Kidney glomerular epithelial cell (primary cell): ENCODE measurements at places on chromosomes 4 and X.

DNA sequence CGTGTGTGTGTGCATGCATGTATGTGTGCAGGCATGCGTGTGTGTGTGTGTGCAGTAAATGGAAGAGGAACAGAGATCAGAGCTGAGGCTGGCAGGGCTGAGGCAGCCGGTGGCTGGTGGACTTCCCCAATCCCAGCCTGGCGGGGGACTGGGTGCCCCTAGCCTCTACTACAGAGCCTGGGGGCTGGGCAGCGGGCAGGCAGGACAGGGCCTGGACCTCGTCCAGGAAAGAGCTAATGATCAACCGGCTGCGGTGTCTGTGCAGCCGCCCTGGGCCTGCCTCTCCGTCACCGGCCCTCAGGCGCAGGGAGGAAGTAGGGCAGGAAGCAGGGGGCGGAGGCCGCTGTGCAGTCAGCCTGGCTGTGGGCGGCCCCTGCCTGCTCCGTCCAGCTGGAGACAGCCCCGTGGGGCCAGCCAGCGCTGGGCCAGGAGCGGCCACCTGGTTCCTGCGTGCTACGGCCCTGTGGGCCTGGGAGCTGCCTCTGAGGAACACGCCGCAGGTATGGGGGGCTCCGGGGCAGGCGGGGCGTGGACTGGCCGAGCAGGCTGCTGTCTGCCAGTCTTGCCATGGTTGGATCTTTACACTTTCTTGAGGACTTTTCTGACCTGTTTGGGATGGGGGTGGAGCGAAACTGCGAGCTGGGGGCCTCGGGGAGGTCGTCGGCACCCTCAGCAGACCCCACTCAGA lies at the start of gene SH3TC1:
TSS of gene SH3TC1 (plus strand) at position 385 of the 688 bp plus-strand sequence. CDS start 5,905 bp downstream, outside the sequence.
- peak; percentile 95 for DNase-seq

- no peak for DNase-seq
Observed at GRCh38 chrX:3780564-3780963, 67.1 kb upstream of the PRKX start.

GRCh38 chr4:85448906-85449890 lies 25.8 kb upstream of the ARHGAP24 start:
- DNase-seq: no peak

- peak; percentile 25 for DNase-seq
Observed at GRCh38 chr4:6761649-6762615, 20.6 kb upstream of the KIAA0232 start.

GRCh38 chr4:148831945-148832344 lies 389.7 kb upstream of the NR3C2 start:
- peak; percentile 91 for DNase-seq

GRCh38 chr4:79679859-79680258 lies 271.8 kb upstream of the GK2 start:
- no peak for DNase-seq

- DNase-seq: no peak
Observed at GRCh38 chr4:71094201-71094600, 100.8 kb downstream of the DCK start.

GRCh38 chrX:24081661-24082154 lies 27.0 kb downstream of the EIF2S3 start:
- no peak for DNase-seq

DNA sequence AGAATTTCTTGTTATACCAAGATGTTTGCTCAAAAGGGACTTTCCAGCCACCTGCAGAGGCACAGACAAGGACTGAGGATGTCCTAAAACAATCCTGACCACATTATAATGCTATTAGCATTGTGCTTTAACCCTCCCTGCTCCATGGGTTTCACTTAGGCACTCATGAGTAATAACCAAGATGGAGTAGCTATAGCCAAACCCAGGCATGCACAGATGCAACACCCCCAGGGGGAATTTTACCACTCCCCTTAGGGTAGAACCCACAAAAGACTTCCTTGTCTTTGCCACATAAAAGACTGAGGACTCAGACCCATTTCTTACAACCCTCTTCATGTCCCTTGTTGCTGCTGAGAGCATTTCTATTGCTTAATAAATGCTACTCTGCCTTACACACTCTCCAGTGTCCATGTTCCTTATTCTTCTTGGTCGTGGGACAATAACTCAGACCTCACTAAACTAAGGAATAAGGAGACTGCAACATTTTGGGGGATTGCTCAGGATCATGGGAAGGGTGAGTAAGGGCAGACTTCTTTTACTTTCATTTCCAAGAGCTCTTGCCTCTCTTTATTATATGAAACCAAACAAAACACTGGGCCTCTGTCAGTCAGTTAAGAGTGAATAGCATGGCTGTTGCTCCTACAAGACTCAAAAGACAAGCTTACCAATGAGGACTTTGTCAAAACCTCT lies 103.5 kb downstream of the TECRL start:
- no peak for DNase-seq

GRCh38 chrX:148337873-148338272 lies 162.5 kb upstream of the AFF2 start:
- no peak for DNase-seq

DNA sequence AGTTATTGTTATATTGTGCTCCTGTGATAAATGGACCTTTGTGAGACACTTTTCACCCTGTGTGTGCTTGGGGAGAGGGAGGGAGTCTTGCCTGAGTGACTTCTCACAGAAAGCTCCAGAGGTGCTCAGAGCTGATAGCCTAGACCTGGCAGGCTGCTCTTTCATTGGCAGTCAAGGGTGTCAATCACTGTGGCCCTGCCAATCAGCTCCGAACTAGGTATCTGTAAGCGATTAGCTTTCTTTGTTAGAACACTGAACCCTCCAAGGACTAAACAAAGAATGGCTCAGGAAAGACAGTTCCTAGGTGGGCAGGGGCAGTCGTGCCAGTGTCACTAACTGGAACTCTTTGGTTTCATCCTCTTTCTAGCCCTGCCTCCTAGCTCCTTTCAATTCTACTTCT lies 2.7 kb upstream of the NALF2 start:
- no peak for DNase-seq

- DNase-seq: no peak
Observed at GRCh38 chr4:102037566-102037965, 247.0 kb downstream of the BANK1 start.

DNA sequence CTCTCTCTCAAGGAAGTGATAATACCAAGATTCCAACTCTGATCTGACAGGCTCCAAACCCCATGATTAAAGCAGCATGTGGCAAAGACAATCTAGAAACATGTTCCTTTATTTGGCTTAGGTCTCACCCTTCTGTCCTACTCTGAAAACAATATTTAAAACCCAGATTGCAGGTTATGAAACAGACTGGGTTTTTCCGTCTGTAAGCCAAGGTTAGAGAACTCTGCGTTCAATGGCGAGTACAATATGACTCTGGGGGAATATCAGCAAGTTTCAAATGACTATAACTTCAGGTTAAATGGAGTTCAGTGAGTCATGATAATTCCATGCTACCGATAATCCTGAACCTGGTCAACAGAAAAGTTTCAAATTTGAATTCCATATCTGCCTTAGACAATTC lies 50.8 kb downstream of the ANAPC10 start:
- DNase-seq: no peak

DNA sequence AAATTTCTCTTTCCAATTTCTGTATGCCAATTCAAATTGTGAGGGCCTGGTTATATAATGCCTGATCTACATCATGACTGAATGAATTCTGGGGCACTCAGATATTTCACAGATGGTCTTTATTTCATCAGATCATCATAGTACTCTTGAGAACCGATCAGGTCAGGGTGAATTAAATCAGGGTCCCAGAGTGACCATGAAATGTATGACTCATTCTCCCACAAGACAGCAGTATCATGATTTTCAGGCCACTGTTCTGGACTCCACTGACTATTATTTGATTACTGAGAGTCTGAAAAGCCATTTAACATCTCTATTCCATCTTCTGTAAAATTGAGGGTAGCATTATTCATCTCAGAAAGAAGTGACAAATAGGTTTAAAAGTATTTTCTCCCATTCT lies 471.5 kb downstream of the ADGRL3 start:
- no peak for DNase-seq

GRCh38 chr4:88752076-88752463 lies 54.4 kb upstream of the NAP1L5 start:
- DNase-seq: no peak

- no peak for DNase-seq
Observed at GRCh38 chr4:19002170-19002569, 980.6 kb upstream of the LCORL start.

DNA sequence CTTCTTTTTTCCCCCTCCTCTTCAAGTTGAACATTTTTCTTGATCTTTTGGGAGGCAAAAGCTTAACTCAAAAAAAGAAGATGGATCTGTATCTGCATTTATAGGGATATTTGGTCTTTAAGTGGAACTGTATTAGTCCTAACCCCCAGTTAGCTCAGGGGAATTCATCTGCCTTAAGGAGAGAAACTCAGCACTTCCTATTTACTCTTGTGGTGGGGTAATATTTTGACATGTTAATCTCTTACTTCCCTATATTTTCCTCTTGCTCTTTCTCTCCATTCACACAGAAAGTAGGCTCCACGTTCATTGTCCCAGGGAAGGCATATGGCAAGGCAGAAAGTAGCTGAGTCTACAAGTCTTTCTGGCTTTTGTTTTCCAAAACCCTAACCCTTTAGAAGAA lies 5.3 kb downstream of the LRRC66 start:
- DNase-seq: no peak

DNA sequence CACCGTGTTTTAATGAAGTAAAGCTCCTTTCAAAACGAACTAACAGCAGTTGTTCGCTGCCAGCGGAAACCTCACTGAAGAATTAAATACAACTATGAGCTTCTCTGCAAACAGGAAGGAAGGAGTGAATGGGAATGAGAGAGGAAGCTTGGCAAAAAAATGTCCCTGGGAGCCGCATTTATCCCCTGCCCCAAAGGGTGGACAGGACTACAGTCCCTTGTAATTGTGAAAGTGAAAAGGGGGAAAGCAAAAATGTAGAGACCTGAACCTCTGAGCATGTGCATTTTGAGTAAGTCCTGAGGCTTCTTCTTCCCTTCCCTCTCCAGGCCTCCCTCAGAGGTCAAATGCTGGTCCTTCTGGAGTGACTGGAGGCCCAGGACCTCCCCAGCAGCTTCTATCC lies 53.8 kb upstream of the BMP2K start:
- DNase-seq: no peak

- DNase-seq: no peak
Observed at GRCh38 chrX:5870238-5870637, 358.4 kb downstream of the NLGN4X start.

DNA sequence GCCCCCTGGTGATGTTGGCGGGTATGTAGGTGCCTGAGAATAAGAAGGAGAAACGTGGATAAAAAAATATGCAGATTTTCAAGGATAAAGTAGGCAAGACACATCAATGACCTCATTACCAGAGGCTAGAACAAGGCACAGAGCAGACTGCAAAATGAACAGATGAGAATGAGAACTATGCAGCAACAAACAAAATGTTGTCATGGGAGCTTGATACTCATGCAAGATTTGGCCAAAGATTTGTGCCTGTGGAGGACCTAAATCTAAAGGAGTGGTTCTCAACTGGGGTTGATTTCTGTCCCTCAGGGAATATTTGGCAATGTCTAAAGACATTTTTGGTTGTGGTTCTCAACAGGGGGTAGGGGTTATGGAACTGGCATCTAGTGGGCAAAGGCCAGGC lies 177.3 kb downstream of the FRMPD4 start:
- no peak for DNase-seq

GRCh38 chrX:1468250-1468772 lies 15.6 kb upstream of the ASMTL start:
- peak; percentile 4 for DNase-seq

GRCh38 chr4:121737846-121738554 lies 27.0 kb downstream of the SMIM43 start:
- no peak for DNase-seq

GRCh38 chr4:7646384-7647061 lies 211.8 kb upstream of the PSAPL1 start:
- no peak for DNase-seq

GRCh38 chr4:71163317-71163716 lies 169.9 kb downstream of the DCK start:
- no peak for DNase-seq

DNA sequence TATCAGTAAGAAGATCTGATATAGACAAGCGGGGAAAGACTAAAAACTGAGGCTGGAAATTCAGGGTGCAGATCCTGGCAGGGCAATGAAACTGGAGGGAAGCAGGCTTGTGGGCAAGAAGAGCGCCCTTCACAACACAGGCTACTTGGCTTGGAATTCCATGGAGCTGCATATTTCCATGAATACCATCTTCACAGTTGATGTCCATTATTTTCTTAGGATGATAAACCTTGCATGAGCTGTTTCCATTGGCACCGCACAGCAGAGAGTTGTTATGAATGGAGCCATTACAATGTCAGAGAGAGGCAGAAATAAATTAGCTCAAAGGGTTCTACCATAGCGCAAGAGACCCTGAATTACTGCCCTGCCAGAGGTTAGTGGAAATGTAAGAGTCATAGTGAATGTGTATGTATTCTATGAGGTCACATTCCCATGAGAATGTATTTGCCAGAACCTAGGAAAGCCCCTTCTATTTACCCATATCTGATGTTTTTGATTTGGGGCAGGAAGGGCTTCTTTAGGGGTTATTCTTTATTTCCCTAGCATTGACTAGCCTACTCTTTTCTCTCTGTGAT lies 215.6 kb downstream of the PALLD start:
- no peak for DNase-seq

- peak; percentile 33 for DNase-seq
Observed at GRCh38 chr4:113575401-113575800, 186.1 kb downstream of the CAMK2D start.

DNA sequence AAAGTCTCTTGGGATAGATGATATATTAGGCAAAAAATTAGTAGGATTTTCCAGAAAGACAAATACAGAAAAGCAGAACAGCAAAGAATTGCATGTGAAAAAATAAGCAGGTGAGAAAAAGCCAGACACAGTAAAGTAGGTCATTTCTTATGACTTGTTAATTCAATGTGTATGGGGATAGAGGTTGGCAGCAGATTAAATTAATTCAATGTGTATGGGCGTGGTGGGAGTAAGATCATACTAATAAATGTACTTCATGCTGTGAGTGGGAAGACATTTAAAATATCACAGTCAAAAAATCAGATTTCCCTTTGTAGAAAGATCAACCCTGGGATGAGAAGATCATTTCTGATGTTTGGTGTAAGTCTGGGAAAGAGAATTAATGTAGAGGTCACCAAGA lies 1146.4 kb upstream of the INTU start:
- DNase-seq: no peak

- DNase-seq: no peak
Observed at GRCh38 chr4:102234243-102234838, 110.9 kb downstream of the SLC39A8 start.

DNA sequence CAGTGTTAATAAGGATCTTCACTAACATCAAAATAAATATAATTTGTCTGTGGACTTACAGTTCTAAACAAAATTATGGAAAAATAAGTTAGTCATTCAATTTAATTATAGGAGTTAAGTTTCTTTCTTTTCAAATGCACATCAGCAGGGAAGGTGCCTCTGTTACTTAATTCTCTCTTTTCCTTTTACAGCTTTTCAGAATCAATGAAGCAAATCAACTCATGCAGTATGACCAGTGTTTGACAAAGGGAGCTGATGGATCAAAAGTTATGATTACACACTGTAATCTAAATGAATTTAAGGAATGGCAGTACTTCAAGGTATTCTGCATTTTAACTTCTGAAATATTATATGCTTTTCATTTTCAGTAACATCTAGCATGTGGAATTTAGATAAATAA lies 15.9 kb downstream of the HMGB2 start:
- no peak for DNase-seq
